ENCODE measurements at places on chromosomes 12 and 14. TPM values are rescaled to one million over a fixed set of nuclear protein-coding genes. Genes with fewer than 3 reads are reported as not detected.

DNA sequence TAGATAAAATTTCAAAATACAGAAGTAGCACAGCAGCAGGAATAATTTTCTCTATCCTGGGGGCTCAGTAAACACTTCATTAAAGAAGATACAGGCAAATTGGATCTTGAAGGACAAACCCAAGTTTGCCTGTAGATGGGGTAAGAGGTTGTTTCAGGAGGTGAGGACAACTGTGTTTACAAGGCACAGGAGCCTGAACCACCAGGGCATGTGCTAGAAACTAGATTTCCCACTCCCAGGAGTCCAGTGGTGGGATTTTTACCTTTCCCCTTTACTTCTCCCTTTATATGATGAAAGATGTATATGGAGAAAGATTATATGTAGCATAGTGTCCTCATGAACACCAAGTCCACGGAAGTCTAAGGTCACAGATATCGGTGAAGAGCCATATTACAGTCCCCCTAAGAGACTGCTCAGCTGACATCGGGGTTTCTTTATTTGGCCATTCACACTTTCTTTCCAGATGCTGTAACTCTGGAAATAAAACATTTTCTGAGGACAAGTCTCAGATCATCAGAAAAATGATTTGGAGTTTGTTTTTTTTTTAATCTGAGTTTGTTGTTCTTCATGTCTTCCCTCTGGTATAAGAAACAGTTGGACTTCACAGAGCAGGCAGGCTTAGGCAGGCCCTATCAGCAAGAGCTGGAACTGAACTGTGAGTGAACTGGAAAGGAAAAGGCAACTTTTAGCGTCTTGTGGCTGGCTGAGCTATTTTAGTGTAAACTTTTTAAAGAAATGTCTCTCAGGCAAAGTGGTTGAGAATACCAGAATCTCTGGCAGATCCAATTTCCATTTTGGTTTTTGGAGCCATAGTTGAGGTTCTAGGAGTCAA, 8.0 kb upstream of the EVL start:
- no peak for DNase-seq

- DNase-seq: no peak
Observed at GRCh38 chr14:22905627-22906026, 13.3 kb downstream of the RBM23 start.

- no peak for DNase-seq
Observed at GRCh38 chr12:130961921-130962451, 8.3 kb downstream of the ADGRD1 start.

- no peak for DNase-seq
Observed at GRCh38 chr12:107511292-107511691, 174.3 kb upstream of the PWP1 start.

- peak; percentile 78 for DNase-seq
Observed at GRCh38 chr12:120466560-120467315, 2.8 kb downstream of the SRSF9 start.

- peak; percentile 77 for DNase-seq
Observed at GRCh38 chr14:49861699-49862088, 9.1 kb upstream of the NEMF start.

DNA sequence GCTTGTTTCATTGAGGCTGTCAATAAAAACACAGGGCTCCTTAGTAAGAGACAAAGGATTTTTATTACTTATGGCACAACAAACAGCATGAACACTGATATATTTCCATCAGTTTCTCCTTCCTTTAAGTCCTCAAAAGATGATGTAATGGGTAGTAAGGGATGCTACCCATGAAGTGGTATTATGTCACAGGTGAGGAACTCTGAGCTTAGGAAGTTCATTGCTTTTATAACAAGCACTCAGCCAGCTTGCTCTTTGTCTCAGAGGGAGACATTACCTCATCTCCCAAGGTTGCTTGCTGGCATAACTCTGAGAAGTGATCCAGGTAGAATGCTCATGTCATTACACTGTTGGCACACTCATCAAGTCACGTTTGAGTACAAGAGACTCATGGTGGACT, 287.0 kb upstream of the OR4E1 start:
- no peak for DNase-seq

DNA sequence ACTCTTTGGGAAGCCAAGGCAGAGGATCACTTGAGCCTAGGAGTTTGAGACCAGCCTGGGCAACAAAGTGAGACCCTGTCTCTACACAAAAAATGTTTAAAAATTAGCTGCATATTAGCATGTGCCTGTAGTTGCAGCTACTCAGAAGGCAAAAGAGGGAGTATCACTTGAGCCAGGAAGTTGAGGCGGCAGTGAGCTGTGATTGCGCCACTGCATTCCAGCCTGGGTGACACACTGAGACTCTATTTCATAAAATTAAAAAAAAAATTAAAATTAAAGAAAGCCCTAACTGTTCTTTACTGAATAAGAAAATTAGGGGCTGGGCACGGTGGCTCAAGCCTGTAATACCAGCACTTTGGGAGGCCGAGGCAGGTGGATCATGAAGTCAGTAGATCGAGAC, 27.0 kb downstream of the SENP1 start:
- DNase-seq: no peak

DNA sequence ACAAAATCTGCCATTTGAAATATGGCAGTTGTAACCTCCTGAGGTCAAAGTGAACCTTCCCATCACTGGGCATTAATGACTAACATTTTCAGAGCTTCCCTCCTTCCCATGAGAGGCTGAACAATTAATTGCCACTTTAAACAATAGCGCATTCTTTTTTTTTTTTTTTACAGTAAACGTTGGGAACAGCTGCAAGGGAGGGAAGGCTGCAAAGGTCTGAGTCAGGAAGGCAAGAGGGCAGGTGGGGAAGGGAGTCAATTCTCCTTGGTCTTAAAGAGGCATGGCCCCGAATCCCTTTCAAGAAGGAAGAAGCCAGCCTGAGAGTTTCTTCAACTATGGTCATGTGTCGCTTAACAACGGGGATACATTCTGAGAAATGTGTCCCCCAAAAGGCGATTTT, 41.0 kb upstream of the PLEKHG3 start:
- DNase-seq: no peak

Gene SERPINA10
- not detected for total RNA-seq

Gene NTN4
- 84.9 TPM for total RNA-seq

Gene TAS2R14
- total RNA-seq: 4.6 TPM

Gene NOVA1
- 22.3 TPM for total RNA-seq

Gene KCNA1
- not detected for total RNA-seq

Gene ANO2
- total RNA-seq: 24.4 TPM

Data from testis (tissue), 5 donors.